Mammary epithelial cell (primary cell): ENCODE measurements at places on chromosomes 6 and 20. TPM values are rescaled to one million over a fixed set of nuclear protein-coding genes. Genes with fewer than 3 reads are reported as not detected.

The TP53TG5 gene
- total RNA-seq: not detected in 2 replicates

- DNase-seq: no peak
These were observed 284.3 kb upstream of the SULF2 start for GRCh38 chr20:48069596-48069995.

The ZNF322 gene
- 17.8 TPM for total RNA-seq

GRCh38 chr6:19399406-19399805 lies 437.8 kb upstream of the ID4 start:
- DNase-seq: no peak

The RAB44 gene
- total RNA-seq: 0.16 TPM in 1 of 2 replicates, not detected in the other
